ENCODE measurements at places on chromosomes 3 and 15.

DNA sequence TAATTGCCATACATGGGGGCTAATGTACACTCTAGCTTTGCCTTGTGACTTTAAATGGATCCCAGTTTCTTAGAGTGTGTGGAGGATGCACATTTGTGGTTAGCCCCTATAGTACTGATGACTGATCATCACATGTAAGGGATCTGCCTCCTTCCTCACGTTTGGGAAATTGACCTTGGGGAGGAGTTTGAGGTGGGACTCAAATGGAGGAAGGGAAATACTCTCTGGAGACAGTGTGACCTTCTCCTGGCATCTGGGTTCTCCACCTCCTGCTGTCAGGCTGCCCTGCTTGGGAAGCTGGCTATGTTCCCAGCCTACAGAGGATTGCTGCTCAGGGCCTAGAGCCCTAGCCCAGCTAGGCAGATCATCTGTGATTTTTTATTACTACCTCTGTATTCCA lies 48.7 kb downstream of the PPM1L start:
- no peak for DNase-seq

DNA sequence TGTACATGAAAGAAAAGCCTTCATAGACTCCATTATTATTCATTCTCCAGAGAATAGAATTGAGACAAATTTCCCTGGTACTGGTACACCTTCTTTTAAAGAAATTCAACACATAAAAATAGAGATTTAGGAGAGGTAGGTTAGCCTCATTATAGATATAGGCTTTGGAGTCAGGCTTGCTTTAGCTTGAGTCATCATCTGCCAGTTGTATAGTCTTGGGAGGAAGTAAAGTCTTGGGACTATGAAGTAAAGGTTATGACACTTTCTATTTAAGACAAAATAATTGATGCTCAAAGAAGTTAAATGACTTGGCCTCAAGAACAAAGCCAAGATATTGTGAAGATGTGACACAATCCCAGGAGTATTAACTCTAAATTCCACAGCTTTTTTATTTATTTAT lies 4.3 kb downstream of the HRG start:
- DNase-seq = no peak

DNA sequence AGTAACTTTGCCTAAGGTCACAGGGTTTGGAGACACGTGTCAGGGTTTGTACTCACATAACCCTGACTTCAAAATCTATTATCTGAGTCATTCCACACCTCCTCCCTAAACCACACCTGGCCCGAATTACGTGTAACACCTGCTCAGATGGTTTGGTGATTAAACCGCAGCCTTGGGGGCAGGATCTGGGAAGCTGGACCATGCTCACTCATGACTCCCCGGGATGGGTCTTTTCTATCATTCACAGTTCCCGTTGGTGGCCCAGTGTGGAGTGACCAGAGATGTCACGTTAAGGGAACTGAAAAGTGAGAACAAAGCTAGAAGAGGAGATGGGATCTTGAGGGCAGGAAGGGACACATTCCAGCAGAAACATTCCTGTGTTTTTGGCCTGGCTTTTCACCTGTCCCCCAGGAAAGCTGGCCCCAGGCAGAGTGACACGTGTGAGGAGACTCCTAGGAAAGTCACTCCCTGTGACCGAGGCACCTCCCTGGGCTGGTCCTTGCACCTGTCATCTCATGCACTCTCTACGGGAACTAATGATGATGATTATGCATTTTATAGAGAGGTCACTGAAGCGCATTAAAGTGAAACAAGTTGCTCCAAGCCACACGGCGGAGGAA lies 75.4 kb upstream of the POMGNT2 start:
- DNase-seq = peak; percentile 62

DNA sequence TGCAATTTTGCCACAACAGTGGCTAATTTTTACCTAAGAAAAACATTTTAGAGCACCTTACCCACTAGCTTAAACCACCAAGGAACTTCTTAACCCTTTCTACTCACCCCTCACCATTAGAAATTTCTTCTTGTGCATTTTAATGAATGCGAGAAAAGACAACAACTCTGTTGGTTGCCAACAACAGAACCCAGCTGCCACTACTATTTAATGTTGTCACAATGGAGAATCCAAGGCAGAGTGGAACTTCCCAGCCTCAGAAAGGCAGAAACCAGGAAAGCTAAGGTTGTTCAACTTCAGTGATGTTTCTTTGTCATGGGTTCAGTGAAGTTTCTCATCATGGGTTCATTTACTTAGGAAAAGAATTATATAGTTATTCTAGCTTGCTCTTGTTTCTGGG lies 325.2 kb upstream of the ARL6 start:
- no peak for DNase-seq

DNA sequence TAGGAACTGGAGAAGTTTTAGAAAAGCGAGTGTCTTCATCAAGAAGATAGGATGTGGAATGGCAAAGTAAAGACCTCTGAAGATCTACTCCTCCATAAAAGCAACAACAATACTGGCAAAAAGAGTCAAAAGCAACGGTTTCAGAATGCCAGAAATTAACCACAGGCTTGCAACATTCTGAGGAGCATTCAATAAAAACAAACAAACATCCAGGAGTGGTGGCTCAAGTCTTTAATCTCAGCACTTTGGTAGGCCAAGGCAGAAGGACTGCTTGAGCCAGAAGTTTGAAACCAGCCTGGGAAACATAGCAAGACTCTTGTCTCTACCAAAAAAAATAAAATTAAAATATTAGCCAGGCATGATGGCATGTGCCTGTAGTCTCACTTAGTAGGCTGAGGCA lies 143.2 kb upstream of the HACD2 start:
- no peak for DNase-seq

DNA sequence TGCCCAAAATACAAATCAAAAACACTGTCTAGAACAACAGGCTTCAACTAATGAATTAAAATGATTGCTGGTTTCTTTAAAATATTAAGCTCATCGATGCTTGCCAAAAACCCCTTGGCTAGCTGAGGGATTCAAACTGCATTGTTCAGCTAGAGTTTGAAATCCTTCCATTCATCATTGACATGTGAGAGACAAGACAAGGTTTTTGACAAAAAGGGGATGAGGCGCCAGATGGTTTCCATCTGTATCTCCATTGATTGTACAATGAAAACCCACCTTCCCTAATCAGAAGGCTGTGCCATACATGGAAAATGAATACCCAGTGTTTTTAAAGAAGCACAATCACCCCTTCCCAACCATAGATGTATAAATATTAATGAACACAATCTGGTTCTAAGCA lies 67.8 kb downstream of the THRB start:
- no peak for DNase-seq

DNA sequence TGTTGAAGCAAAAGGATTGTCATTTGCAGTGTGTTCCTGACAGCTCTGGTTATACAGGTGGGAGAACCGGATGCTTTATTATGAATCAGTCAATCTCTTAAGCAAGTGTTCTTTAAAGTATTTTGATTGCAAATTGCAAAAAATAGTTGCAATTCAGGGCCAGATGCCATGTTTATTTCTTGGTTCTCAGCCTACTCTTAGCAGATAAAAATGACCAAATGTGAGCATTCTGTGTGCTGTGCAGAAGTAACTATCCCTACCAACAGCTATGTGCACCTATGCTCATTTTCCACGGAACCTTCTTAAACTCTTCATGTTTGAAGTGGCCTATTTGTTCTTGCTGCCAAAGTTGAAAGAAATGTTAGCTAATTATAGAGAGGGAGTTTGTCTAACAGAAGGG lies 262.3 kb upstream of the RASGRP1 start:
- no peak for DNase-seq

- no peak for DNase-seq
Observed at GRCh38 chr3:96779810-96780209, 34.6 kb upstream of the EPHA6 start.

DNA sequence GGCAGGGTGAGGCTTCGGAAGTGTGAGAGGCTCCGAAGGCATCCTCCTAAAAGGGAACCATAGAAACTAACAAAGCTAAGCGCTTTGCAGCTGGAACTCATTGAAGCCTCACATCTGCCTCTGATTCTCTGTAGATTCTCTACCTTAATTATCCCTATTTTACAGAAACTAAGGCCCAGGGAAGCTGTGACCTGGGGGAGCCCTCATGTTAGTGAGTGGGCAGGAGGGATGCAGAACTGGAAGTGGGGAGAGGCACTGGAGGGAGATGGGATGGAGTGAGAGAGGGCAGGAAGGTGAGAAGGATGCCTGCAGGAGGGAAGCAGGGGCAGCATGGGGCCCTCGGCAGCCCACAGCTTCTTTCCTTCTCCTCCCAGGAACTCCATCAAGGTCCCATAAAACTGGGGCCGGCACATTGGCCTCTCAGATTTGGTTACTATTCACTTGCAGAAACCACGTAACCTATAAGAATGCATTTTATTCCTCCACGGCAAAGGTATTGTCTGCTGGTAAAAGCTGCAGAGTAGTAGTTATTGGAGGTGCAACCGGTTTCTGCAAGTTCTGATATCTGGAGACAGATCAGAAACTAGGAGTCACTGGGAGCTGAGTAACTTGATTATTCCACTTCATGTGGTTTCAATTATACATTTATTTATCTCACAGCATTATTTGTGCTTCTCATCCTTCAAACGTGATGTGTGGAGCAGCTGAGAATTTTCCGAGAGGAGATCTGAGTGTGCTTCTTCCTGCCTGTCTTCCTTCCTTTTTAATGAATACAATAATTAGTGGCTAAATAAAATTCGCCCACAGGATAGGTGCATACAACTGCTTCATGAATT lies 24.0 kb upstream of the CHCHD6 start:
- no peak for DNase-seq

GRCh38 chr3:52889901-52890300 lies 7.4 kb downstream of the STIMATE start:
- DNase-seq = no peak

DNA sequence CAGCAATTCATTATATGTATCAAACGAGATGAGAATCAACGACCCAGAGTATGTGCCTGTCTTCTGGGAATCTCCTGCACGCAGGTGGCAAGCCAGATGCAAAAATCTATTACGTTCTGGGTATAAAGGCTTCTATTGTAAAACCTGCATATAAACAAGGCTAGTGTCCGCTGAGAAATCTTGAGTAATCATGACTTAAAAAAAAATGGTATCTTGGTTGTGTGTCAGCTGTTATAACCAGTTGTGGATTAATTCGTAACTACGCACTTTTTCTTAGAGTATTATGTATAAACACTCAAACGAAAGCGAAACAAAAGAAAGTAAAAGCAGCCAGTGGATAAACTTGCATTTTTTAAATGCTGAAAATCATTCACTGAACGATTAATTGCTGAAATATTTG lies 509.1 kb downstream of the RSL24D1 start:
- DNase-seq = no peak

GRCh38 chr15:64547275-64547674 lies 86.9 kb downstream of the ZNF609 start:
- DNase-seq = no peak

GRCh38 chr15:47839233-47839825 lies 122.0 kb downstream of the SEMA6D start:
- DNase-seq = no peak

DNA sequence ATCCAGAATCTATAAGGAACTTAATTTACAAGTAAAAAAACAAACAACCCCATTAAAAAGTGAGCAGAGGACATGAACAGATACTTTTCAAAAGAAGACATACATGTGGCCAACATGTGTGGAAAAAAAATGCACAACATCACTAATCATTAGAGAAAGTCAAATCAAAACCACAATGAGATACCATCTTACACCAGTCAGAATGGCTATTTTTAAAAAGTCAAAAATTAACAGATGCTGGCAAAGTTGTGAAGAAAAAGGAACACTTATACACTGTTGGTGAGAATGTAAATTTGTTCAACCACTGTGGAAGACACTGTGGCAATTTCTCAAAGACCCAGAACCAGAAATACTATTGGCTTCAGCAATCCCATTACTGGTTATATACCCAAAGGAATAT lies 830.0 kb upstream of the ALCAM start:
- DNase-seq = no peak

DNA sequence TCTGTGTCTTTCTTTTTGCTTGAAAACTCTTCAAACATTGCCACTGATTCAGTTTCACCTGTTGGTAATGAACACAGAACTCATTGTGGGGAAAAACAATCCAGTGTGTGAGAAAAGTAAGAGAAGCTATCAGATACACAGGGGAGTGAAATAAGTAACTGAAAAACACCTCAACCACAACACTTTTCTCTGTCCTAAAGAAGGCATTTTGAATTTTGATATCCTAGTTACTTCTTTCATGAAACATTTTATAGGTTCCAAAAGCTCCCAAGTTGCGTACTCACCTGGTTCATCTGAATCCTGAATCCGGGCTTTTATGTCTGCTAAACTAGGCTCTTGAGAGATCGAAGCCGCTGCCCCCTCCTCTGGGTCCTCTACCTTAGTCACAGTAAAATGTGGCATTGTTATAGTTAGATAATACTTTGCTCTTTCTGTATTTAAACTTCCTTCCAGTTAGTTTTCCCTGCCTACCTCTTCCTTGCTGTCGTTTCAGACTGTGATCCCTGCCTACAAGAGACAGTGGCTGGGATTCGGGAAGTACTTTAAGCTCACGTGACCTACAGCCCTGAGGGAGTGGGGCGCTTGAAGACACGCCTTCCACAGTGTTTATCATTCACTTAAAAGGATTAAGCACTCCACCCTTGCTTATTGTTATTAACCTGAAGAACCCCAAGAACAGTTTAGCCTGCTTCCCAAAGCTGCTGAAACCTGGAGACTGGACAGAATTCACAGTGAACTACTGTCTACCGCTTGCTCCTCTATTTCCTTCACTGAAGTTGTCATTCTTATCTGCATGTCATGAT lies 19.1 kb downstream of the SLC12A6 start:
- no peak for DNase-seq

DNA sequence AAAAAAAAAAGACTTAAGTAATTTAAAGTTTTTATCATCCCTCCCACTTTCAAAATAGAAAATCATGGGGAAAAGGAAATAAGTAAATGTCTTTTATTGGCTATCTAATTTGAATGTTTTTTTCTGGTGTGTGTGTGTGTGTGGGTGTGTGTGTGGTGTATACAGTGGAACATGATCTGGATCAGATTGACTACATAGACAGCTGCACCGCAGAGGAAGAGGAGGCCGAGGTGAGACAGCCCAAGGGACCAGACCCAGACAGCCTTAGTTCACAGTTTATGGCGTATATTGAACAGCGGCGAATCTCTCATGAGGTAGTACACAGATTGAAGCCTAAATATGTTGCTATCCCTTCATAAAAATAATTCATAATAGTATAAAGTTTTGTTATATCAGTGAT lies 44.5 kb downstream of the LRCH3 start:
- DNase-seq = no peak

- DNase-seq = no peak
Observed at GRCh38 chr15:94596707-94597106, 365.3 kb downstream of the MCTP2 start.

DNA sequence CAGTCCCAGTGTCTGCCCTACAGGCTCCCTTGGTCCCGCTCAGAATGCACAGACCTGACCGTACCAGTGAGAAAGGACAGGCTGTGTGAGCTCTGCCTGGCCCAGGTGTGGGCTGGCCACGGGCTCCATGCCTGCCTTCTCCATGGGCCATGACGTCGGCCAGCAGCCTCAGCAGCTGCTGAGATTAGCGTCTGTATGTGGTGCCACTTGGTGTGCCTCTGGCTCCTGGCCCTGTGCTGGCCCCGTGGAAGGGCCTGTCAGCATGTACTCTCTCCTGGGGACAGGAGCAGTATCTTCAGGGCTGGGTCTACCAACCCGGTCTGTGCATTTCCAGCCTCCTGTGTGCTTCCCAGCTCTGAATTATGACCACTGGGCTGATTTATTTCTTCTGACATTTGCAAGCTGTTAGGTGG lies 25.7 kb downstream of the KLF13 start:
- no peak for DNase-seq
